Peyer's patch (tissue), 4 donors: ENCODE measurements at places on chromosomes 16 and 17. TPM values are rescaled to one million over a fixed set of nuclear protein-coding genes. Genes with fewer than 3 reads are reported as not detected.

The CD300E gene
- total RNA-seq, result not detected

The KRTAP2-3 gene
- not detected for total RNA-seq

The NOL3 gene
- 24.4 TPM for total RNA-seq

The PDE6G gene
- total RNA-seq, result not detected

The CPNE7 gene
- total RNA-seq, result 15.8 TPM

The HOXB9 gene
- 13.7 TPM for total RNA-seq

The PRKCB gene
- 88.3 TPM for total RNA-seq

The ADAP2 gene
- total RNA-seq, result 32.2 TPM

The ZSCAN32 gene
- 12.4 TPM for total RNA-seq

The SDK2 gene
- 0.57 TPM for total RNA-seq

The PRR35 gene
- total RNA-seq, result not detected

The SEZ6 gene
- total RNA-seq, result 1.1 TPM

The ELMO3 gene
- total RNA-seq, result 25.6 TPM

The PTGES3L gene
- total RNA-seq, result 1.6 TPM

The TEX14 gene
- not detected for total RNA-seq

The MYH13 gene
- not detected for total RNA-seq

The PDXDC1 gene
- total RNA-seq, result 201 TPM

The CES5A gene
- total RNA-seq, result not detected

The AANAT gene
- total RNA-seq, result not detected

The ATAD5 gene
- 2.6 TPM for total RNA-seq

The CCL11 gene
- not detected for total RNA-seq

The HSD11B2 gene
- total RNA-seq, result 116 TPM

The CD300LG gene
- not detected for total RNA-seq

The TEN1 gene
- 95.1 TPM for total RNA-seq

The PLEKHG4 gene
- 16.5 TPM for total RNA-seq

The NPIPA2 gene
- not detected for total RNA-seq

The MPP2 gene
- 1.3 TPM for total RNA-seq

The CDK3 gene
- 29.7 TPM for total RNA-seq

The CDC42EP4 gene
- total RNA-seq, result 127 TPM

The DNAH9 gene
- 0.13 TPM for total RNA-seq

The TBC1D16 gene
- total RNA-seq, result 11.9 TPM

The PYCARD gene
- total RNA-seq, result 97.4 TPM

The DRC3 gene
- total RNA-seq, result not detected

The MYCBPAP gene
- 1.1 TPM for total RNA-seq

The MT4 gene
- total RNA-seq, result not detected

The SLC16A6 gene
- not detected for total RNA-seq

The SOCS7 gene
- 14.9 TPM for total RNA-seq

The EMP2 gene
- total RNA-seq, result 27.5 TPM

The GRAPL gene
- 6.7 TPM for total RNA-seq

The CA7 gene
- 13.2 TPM for total RNA-seq

The CRYM gene
- 6.4 TPM for total RNA-seq

The OR4D2 gene
- not detected for total RNA-seq

The TMEM235 gene
- total RNA-seq, result not detected

The MPP3 gene
- total RNA-seq, result 1.6 TPM

The CAPN15 gene
- total RNA-seq, result 182 TPM

The ZPBP2 gene
- total RNA-seq, result not detected

The USP43 gene
- total RNA-seq, result 24.1 TPM

The SLC38A8 gene
- total RNA-seq, result not detected

The ZNF385C gene
- total RNA-seq, result not detected

The PYY gene
- total RNA-seq, result 58.0 TPM

The RUNDC3A gene
- total RNA-seq, result 2.1 TPM

The DPEP2 gene
- 10.0 TPM for total RNA-seq

The SHPK gene
- 5.8 TPM for total RNA-seq

The SOST gene
- not detected for total RNA-seq
